Activated naive CD4-positive, alpha-beta T cell treated with anti-CD3 and anti-CD28 coated beads, Interleukin-2, amount 10 ng/mL, durations not matched to agents 7 days and 5 days (primary cell): ENCODE measurements at places on chromosomes 6 and 20.

DNA sequence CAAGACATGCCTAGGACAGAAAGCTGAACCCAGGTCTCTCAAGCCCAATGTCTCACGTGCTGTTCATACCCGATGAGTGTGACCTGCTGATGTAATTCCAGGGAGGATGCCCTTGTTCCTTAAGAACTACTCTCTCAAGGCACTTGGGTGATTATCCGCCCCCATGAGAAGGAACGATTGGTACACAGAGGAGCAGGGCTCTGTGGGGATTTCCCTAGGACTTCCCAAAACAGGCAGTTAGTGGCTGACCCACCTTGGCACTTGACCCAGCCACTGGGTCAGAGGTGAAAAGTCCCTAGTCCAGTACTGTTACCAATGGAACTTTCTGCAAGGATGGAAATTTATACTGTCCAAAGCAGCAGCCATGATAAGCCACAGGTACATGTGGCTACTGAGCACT is 9.2 kb upstream of the BPIFB6 start:
- no peak for DNase-seq

GRCh38 chr6:84150705-84151104 is 76.7 kb downstream of the CEP162 start:
- no peak for DNase-seq

DNA sequence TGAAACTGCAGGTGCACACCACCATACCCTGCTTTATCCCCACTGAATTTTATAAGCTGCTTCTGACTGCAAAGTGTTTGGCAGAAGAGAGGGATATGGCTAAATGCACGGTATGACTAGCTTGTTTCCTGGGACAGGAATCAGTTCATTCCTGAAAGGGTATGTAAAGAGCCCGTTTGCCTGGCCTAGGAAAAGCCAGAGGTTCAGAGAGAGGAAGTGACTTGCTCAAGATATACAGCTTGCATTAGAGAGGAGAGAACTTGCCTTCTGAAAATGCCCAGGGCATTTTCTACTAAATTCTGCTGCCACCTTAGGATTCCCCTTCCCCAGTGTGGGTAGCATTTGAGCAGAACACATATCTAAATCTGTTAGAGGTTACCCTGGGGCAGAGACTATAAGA is 683 bp upstream of the GCNT2 start:
- DNase-seq, result no peak

- no peak for DNase-seq
Measured at GRCh38 chr6:107122748-107123147, 7.4 kb upstream of the BEND3 start.

DNA sequence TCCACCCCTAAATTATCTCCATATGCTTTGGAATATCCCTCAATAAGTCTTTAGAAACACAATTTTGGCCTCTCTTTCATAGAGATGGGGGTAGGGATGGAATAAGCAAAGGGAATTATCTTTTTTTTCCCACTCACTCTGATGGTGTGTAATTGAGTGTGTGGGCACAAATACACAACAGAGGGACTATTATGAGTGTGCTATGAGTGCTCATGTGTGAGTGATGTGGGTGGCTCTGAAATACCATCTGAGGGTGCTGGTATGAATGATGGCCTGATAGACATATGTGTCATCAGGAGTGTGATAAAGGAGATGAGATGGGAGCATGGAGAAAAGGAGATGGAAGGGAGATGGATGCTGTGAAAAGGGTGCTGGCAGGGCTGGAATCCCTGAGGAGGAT is 35.6 kb downstream of the GSS start:
- DNase-seq, result no peak

DNA sequence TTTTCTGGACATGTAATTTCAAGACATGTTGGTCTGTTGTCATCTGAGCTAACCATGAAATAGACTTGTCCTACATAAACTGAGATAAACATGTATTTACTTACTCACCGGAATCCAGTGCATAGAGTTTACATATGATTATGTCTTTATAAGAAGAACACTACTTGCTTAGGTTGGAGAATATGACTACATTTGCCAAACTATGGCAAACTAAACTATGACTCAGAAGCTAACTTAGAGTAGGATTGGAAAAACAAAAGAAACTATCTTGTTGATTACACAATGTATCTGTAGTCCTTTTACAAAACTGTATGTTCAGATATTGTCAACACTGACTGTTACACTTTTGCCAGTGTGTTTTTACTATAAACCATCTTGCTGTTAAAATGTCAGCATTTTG is 113.3 kb downstream of the CRYBG1 start:
- DNase-seq, result no peak

- no peak for DNase-seq
Measured at GRCh38 chr6:44809258-44809657, 421.8 kb downstream of the CDC5L start.

GRCh38 chr6:47310131-47310480 is 401 bp upstream of the TNFRSF21 start:
- DNase-seq, result no peak

DNA sequence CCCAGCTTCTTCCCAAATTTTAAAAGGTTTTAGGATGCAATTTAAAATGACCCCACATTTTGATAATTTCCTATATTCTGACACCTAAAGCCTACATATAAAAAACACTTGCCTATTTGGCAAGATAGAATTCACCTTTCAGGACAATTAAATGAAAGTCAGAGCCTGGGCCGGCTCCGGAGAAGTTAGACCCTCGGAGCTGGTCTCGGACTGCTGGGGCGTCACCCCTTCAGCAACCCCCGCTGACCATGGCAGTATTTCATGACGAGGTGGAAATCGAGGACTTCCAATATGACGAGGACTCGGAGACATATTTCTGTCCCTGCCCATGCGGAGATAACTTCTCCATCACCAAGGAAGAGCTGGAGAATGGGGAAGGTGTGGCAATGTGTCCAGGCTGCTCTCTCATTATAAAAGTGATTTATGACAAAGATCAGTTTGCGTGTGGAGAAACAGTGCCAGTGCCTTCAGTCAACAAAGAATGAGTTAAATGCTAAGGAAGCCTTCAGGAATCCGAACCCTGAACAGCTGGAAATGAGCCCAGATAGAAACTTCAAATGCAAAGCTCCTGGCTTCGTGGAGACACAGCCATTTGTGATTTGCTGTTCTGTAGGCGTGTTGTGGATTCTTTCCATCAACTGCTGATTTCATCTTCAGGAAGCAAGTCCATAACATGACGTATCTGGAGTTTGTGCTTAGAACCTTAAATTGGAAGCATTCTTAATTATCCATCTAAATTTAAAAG is 16.0 kb downstream of the TCFL5 start:
- DNase-seq, result no peak

DNA sequence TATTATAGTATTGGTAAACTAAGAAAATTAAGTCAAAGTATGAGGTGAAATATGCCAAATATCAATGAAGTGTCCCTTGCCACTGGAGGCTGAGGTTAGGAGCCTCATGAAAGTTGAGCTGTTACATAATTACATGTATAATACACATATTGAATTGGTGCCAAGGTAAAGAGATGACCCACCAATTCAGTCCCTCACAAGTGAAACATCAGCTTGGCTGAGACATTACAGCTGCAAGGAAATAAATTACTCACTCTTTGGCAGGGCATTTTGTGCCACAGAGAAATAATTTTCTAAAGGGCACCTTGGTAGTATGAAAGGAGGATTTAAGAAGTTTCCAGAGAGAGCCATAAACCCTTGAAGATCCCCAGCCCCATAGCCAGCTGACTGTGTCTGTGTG is 127.4 kb downstream of the ADGRG6 start:
- DNase-seq, result no peak

DNA sequence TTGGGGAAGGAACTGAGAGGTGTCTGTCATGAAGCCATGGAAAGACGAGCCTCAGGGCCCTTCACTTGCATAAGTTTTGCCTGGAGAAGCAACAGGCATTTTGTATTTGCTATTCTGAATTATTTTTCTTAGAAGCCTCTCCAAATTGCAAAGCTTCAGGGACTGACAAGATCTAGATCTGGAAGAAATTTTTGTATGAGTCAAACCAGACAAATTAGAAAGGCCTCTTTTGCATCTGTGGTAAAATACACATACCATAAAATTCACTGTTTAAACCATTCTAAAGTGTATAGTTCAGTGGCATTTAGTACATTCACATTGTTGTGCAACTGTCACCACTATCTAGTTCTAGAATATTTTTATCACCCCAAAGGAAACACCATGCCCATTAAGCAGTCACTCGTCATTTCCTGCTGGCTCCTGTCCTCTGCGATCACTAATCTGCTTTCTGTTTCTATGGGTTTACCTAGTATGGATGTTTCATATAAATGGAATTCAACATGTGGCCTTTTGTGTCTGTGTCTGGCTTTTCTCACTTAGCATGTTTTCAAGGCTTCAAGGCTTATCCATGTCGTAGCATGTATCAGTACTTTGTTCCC is 269.1 kb downstream of the PHF3 start:
- DNase-seq, result no peak

DNA sequence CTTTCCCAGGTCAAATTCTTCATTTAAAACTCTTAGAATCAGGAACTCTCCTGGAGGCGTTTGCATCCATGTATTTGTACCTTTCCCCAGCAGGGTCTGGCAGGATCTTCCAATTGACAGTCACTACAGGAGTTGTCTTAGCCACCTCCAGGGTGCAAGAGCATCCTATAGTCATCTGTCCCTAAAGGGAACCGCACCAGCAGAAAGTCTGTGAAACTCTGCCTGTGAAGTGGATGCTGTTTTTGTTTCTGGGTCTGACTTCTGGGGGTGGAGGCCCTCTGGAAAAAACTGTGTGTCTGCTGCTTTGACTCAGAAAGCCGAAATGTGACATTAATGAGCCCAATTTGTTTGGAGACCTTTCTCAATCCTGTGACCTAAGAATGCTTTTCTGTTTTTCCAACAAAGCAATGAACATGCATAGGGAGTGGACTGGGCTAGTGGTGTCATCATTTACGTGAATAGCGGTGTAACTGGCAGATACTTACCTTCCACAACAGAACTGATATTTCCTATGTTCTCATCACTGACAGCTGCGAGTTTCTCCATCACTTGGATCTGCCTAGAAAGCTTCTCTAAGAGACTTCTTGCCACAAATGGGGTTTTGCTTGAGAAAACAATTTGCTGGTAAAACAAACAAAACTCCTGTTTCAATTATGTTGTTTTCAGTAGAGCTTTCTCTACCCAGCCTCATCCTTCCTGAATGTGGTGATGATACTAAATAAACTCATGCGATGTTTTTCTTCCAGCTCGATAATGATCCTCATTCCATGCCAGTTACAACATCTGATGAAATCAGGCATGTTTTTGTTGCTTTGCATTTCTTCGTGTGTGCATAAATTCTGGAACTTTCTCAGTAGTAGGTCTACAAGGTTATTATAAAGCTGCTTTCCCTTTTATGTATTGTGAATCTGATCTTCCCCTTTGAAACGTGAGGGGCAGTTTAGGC is 33.3 kb upstream of the ARMH2 start:
- DNase-seq, result no peak

DNA sequence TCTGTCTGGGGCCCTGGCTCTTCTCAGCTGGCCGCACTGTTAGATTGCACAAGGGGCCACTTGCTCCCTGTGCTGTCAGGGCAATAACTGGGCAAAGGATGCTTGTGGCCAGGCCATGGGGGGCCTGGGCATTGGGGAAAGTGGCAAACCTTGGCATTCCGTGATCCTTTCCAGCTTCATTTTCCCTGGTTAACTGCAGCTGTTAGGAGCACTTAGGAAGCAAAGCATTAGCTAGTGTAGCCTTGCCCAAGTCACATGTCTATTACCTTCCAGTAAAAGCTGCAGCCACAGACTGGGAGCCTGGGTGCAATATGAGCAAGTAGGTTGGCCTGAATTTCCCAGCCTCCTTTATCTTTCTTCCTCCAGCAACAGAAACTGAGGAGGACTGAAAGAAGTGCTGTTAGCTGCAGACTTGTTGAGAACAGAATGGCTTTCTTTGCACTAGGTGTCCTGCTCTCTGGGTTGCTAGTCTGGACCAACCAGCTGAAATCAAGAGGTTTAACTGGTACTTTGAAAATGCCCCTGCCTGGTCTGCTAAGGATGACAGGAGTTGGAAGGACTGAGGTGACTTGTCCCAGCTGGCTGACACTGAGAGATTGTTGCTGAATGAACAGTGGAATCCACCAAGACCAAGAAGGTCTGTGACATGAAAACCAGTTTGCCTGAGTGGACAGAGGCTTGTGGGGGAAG is 312.3 kb upstream of the SUPT3H start:
- DNase-seq, result no peak

DNA sequence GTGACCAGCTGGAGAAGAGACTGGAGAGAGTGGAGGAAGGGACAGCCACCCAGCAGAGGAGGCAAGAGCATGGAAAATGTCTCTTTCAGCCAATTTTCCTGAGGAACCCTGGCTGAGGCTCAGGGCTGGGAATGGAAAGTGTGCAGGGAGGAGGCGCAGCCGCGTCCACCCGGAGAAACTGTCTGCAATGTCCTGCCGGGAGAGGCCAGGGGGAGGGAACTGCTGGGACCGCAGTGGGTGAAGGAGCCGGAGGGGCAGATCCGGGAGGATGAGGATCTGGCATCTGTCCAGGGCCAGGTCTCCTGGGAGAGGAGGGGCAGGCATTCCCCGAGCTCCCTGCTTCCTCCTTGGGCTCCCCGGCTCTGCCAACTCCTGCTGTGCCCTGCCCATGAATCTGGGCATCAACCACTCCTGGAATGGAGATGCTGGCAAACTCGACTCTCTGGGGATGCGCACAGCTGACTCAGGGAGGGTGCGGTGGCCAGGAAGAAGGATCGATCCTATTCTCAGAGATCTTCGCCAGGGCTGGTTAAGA is 17.4 kb upstream of the HM13 start:
- no peak for DNase-seq

DNA sequence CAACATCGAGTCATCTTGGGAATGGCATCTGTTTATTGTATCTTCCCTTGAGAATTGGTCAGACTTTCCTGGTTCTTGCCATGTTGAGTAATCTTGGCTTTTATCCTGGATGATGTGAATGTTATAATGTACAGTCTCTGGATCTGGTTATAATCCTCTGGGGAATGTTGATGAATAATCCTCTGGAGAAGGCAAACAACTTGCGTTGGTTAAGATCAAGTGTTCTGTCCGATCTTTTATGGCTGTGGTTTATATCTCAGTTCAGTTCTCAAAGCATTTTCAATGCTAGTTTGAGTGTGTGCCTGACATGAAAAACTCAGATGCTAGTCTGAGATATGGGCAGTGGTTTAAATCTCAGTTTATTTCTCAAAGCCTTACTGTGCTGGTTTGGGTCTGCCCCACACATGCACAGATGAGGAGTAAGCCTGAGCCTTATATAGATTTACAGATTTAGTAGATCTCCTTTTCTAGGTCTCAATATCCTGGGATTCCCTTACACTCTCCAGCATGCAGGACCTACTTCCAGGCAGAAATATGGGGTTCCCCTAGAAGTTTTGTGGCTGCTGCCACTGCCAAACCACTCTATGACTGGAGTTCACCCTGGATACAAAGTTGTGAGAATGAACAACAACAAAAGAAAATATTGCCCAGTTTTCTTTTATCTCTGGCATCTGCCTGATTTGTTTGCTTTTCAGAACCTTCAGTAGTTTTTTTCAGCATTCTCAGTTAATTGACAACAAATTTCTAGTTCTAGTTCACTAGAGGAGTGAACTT is 191.8 kb upstream of the MAN1A1 start:
- DNase-seq, result no peak

DNA sequence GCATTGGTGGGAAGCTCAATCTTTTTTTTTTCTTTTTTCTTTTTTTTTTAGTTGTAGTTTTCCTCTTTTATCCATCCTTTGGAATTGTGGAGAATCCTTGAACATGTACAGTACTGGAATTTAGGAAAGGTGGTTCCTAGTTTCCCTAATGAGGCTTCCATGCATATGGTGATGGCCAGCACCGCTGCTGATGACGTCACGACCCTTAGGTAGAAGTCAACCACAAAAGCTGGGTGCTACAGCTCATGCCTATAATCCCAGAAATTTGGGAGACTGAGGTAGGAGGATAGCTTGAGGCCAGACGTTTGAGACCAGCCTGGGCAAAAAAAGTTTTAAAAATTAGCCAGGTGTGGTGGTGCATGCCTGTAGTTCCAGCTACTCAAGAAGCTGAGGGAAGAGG is 79.3 kb upstream of the SOX4 start:
- no peak for DNase-seq
